ENCODE measurements at places on chromosomes 13 and 19.

- DNase-seq, result no peak
Measured at GRCh38 chr13:66556306-66556705, 673.8 kb downstream of the PCDH9 start.

GRCh38 chr13:49367640-49368422 lies 76.0 kb downstream of the CAB39L start:
- DNase-seq, result no peak

GRCh38 chr13:51148223-51148951 lies 37.3 kb upstream of the C13orf42 start:
- no peak for DNase-seq

GRCh38 chr13:36151591-36151990 lies 20.4 kb upstream of the DCLK1 start:
- DNase-seq, result no peak

DNA sequence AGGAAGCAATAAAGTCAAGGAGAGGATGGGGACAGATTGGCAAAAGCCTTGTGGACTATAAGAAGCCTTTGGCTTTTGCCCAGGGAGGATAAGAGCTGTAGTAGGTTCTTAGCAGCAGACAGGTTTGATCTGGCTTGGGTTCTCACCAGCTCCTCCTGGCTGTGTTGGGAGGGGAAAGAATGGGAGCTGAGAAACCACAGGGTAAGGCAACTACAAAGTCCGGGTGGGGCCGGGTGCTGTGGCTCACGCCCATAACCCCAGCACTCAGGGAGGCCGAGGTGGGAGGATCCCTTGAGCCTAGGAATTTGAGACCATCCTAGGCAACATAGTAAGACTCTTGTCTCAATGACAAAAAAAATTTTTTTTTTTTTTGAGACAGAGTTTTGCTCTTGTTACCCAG lies 20.6 kb downstream of the NECTIN2 start:
- DNase-seq, result no peak

GRCh38 chr13:40618581-40619478 lies 47.6 kb downstream of the FOXO1 start:
- DNase-seq, result no peak
